Stimulated activated CD4-positive, alpha-beta T cell treated with anti-CD3 and anti-CD28 coated beads, Interleukin-1b, Interleukin-23, amount 100 ng/mL, for 1 hour (primary cell): ENCODE measurements at places on chromosomes 5 and 9.

DNA sequence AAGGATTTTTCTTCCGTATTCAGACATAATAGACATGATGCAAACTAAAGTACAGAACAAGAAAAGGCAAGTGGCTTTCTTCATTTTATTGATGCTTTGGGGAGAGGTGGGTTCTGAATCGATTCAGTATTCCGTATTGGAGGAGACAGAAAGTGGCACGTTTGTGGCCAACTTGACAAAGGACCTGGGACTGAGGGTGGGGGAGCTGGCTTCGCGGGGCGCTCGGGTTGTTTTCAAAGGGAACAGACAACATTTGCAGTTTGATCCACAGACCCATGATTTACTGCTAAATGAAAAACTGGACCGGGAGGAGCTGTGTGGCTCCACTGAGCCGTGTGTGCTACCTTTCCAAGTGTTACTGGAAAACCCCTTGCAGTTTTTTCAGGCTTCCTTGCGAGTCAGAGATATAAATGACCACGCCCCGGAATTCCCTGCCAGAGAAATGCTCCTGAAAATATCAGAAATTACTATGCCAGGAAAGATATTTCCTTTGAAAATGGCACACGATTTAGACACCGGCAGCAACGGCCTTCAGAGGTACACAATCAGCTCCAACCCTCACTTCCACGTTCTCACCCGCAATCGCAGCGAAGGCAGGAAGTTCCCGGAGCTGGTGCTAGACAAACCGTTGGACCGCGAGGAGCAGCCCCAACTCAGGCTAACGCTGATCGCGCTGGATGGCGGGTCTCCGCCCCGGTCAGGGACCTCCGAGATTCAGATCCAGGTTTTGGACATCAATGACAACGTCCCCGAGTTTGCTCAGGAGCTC lies 551 bp downstream of the PCDHB6 start:
- no peak for DNase-seq

- DNase-seq, result no peak
Measured at GRCh38 chr5:141479776-141480175, 4.0 kb downstream of the PCDHGC3 start.

DNA sequence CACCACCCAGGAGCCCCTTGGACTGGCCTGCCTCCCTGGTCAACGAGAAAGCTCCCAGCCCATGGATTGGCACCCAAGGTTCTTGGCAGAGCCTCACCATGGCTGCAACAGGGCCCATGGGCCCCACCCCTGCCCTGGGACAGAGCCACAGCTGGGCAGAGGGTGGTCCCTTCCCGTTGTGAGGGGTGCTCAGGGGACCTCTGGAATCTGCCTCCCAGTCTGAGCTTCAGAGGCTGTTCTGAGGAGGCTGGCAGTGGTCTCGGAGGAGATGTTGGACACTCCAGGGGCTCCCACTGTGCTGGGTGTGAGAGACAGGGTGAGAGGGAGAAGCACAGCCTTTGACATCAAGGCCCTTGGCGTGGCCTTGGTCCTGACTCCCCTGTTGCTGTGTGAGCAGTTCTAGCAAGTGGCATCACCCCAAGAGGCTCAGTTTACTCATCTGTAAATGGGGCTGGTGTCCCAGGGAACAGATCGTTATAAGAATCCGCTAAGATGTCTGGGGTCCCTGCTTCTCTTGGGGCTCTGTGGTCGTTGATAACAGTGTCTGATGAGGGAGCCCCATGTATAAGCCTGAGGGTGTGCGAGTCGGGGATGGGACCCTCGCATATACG lies 33.0 kb downstream of the LHX3 start:
- DNase-seq, result no peak

GRCh38 chr9:98740226-98740881 lies 31.6 kb upstream of the GABBR2 start:
- DNase-seq, result no peak

- no peak for DNase-seq
Measured at GRCh38 chr9:684054-684890, 157.2 kb upstream of the DMRT1 start.

DNA sequence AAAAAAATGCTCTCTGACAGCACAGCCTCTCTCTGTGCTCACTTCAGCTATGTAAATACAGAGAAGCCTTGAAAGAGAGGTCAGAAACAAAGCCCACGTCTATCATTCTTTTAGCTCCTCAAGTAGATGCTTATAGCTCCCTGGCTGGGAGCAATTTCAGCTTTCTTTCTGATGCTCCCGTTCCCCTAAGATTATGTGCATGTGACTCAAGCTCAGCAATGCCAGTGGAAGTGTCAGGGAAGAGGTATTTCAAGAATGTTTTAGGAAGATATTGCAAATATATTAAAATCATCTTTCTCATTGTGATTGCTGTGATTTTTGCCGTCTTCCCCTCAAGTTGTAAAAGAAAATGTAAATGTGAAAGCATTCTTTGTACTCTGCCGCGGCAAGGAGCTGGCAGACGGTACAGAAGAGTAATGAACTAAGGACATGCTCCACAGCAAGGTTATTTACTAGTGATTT lies 1353.7 kb upstream of the ACO1 start:
- no peak for DNase-seq

- DNase-seq, result no peak
Measured at GRCh38 chr9:123741214-123741613, 188.7 kb downstream of the DENND1A start.

DNA sequence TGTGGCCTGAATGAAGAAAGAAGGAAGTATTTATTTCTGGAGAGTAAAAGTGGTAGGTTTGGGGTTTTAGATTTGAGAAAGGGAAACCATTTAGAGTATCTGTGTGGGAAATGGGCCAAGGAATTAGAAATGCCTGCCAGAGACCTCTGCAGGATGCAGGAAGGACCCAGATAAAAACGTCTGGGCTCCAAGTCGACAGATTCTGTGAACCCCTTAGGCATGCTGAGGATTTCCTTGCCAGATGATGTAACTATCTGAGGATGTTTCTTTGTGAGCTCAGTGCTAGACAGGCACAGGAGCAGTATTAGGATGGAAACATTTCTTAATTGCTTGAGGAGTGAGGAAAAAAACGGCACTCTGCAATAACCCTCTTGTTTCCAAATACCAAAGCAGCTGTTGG lies 251.8 kb upstream of the DMRT1 start:
- DNase-seq, result no peak

DNA sequence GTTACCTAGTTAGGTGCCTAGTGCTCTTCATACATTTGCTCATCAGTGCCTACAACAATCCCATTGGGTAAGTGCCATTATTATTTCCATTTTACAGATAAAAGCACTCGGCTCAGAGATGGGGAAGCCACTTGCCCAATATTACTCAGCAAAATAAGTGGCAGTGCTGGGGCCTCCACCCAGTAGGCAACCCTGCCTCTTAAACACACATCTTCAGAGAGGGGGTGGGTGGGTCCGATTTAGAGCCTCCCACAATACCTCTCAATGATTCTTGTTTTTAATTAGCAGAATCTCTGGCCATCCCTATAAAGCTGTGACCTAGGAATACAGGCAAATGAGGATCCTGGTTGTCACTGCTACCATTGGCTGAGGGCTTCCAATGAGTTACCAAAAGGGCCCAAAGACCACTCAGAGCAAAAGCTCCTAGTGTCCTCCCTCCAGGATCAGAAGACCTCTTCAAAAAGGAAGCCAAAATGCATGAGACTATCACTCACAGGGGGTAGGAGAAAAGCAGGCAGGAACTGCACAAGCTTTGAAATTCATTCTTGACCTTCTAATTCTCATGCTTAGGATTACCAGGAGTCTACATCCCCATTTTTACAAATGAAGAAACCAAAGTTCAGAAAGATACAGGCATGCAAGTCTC lies 36.1 kb upstream of the UBE2D2 start:
- no peak for DNase-seq

- DNase-seq, result no peak
Measured at GRCh38 chr9:126306071-126306647, 20.5 kb upstream of the MVB12B start.

DNA sequence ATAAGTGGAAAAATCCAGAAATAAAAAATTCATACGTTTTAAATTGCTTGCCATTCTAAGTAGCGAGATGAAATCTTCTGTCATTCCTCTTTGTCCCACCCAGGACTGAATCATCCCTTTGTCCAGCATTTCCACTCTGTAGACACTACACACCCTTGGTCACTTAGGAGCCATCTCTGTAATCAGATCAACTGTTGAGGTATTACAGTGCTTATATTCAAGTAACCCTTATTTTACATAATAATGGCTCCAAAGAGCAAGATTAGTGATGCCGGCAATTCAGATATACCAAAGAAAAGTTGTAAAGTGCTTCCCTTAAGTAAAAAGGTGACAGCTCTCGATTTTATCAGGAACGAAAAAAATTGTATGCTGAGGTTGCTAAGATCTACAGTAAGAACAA lies 60.4 kb downstream of the TRIM36 start:
- DNase-seq, result no peak

- DNase-seq, result no peak
Measured at GRCh38 chr9:125446561-125447094, 185.0 kb downstream of the GAPVD1 start.

DNA sequence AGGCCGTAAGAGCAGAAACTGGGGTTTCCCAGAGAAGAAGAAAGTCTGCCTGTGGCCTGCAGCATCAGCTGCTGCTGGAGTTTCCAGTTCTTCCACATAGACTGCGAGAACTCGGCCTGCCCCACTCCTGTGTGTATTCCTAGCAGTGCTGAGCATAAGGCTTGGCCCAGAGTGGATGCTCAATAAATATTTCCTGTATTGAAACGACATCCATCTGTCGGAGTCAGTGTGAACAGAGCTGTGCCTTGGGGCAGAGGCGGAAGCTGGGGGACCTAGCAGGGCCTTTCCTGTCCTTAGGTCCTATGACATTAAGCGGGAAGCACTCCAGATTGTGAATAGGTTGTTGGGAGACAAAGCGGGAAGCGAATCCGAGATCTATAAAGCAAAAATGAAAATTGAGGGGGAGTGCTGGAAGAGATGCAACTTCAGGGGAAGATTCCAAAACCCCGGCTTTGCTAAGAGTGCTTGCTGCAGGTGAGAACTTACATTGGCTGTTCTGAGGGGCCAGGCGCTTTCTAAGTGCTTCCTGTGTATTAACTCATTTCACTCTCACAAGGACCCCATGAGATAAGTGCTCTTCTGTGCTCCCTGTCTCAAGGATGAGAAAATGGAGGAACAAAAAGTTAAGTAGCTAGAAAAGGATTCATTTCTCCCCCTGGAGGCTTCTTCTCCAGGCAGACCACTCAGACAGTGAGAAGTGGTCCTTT lies 76.1 kb upstream of the CXCL14 start:
- no peak for DNase-seq

GRCh38 chr9:19122490-19123042 lies 4.7 kb downstream of the PLIN2 start:
- DNase-seq, result no peak
